Stimulated activated CD4-positive, alpha-beta T cell treated with anti-CD3 and anti-CD28 coated beads, Interleukin-15, amount 100 ng/mL, for 24 hours (primary cell): ENCODE measurements at places on chromosomes 2 and 18.

GRCh38 chr2:211045025-211045424 is 488.6 kb downstream of the CPS1 start:
- no peak for DNase-seq

GRCh38 chr18:36149514-36150289 is 20.0 kb downstream of the ELP2 start:
- no peak for DNase-seq

- no peak for DNase-seq
These were observed 48.4 kb upstream of the SPATS2L start for GRCh38 chr2:200258081-200258480.

GRCh38 chr2:140539242-140539875 is 1591.5 kb downstream of the LRP1B start:
- no peak for DNase-seq

DNA sequence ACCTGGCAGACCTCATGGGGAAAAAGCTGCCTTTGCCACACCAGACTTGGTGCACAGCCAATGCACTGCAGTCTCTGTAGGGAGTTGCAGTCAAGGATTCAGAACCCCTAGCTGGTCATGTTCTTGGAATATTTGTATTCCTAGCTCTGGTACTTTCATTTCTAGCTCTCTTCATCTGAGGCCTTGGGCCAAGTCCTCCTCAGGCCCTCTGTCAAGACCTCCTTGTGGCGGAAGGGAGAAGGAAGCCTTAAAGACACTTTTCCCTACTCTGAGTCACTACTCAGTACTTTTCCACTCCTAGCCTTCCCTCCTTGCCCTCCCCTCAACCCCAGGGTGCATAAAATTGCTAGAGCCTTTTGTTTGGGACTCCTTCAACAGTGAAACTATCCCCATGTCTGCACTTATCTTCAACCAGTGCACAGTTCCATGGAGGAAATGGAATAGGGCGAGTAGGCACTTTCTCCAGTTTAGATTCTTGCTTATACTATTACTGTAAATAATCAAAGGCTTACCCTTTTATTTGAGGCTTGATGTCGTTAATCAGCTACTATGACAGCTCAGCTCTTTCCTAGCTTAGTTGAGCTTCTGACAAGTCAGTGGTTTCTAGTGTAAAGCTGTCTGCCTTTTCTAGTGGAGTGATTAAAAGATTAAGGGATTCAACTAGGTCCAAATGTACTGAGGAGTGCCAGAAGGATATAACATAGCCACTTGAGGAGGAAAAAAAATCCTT is 15.8 kb downstream of the M1AP start:
- no peak for DNase-seq

GRCh38 chr2:127219171-127220070 is 678 bp downstream of the CYP27C1 start:
- DNase-seq = peak; percentile 41

DNA sequence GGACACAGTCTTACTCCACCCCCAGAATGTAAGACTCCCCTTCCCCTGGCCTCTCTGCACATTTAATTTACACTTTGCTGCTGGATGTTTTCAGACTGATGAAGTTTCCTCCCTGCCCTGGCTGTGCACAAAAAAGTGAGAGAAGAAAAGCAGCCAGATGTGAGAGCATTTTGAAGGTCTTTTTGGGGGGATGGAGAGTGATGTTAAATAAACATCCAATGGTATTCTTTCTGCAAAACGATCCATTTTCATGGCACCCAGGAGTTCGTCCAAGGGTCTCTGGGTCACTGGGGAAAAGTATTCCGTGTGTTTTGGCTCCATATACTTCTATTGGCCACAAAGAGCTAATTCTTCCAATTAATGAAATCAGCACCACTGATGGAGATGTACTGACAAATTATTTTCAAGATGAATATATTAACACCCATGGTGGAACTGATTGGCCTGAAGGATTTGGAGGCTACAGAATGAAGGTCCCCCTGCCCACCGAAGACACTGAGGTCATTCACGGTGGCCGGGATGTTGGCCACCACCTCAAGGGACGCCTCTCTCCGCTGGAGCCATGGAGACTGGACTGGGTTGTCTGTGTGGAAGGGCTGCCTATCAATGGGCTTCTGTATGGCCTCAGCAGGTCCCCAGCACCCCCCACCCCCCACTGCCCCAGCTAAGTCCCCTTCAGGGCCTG is 107.6 kb upstream of the PKDCC start:
- DNase-seq = no peak

DNA sequence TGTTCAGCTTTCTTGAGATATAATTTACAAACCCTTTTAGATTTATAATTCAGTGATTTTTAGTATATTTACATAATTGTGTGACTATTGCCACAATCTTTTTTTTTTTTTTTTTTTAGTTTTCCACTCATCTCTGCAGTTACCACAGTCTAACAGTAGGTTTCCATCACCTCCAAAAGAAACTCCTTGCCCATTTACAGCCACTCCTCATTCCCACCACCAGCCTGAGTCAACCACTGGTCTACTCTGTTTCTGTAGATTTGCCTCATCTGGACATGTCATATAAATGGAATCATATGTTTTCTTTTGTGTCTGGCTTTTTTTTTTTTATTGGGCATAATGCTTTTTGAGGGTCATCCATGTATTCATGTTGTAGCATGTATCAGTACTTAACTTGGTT is 16.1 kb downstream of the MTX2 start:
- no peak for DNase-seq

DNA sequence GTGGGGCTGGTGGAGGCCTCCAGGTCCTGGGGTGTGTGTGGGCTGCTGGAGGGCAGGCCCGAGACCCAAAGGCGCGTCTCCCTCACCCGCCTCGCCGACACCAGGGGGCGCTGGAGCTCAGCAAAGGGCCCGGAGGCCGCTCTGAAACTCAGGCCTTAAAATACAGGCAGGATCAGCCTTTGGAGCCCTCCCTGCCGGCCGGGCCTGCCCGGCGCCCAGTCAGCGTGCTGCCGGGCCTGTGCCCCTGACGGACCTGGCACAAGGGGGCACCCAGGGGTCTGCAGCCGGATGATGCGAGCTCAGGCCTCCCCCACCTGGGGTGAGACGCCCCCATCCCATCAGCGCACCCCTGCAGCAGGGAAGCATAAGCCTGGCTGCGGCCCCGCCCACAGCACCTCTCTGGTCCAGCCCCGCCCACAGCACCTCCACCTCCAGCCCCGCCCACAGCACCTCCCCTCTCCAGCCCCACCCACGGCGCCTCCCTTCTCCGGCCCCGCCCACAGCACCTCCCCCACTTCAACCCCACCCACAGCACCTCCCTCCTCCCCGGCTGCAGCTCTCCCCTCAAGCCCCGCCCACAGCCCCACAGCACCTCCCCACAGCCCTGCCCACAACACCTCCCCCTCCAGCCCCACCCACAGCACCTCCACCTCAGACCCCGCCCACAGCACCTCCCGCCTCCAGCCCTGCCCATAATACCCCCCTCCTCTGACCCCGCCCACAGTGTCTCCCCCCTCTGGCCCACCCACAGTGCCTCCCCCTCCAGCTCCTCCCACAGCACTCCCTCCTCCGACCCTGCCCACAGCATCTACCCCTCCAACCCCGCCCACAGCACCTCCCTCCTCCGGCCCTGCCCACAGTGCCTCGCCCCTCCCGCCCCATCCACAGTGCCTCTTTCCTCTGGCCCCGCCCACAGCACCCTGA is 92.8 kb upstream of the OTOS start:
- DNase-seq = peak; percentile 85
